AG08395 (cell line): ENCODE measurements at places on chromosomes 4 and X.

- no peak for DNase-seq
Observed at GRCh38 chr4:189440716-189441115, 500.0 kb upstream of the FRG1 start.

DNA sequence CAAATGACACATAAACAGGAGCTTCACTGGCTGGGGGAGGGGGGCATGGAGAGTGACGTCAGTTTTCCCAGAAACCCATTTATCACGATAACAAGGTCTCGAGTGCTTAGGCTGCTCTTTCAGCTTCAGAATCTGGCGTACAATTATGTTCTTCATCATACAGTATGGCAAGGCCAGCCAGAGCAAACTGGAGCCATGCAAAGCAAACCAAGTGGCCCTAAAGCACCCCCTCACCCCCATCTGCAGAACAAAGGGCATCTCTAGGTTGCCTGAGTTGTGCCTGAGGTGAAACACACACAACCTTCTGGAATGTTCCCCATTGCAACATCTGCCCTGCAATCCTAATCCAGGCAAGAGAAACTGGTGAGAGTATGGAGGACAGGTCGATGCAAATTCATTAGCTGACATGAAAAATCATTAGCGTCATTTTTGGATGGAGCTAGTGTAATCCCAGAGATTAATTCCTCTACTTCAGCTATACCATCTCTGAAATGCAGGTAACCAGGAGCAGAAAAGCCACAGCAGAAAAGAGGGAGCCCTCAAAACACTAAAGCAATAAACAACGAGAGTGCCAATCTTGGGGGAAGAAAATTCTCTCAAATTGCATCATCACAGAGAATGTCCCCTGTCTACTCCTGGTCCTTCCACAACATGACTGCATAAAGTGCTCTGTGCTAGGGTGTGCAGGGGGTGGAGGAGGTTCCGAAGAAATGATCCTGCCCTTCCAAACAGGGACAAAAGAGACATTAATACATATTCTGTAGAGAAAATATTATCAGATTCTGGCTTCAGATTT is 1.8 kb downstream of the SEPTIN6 start:
- no peak for DNase-seq

DNA sequence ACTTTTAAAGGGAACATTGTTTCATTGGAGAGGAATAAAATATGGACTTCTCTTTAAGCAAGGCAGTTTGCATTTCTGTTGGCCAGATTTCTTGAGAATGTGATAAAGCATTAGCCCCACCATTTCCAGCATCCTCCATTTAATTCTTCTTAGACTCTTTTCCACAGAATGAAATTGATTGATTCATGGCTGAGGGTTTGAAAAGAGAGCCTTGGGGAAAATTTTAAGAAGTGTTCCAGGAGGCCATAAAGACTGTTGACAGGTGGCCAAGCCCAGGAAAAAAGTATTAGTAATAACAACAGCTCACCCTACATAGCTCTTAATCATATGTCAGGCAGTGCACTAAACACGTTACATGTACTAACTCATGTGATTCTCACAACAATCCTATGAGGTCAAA is 53.4 kb downstream of the SHROOM3 start:
- no peak for DNase-seq

- no peak for DNase-seq
Observed at GRCh38 chr4:157895205-157895604, 277.6 kb downstream of the GASK1B start.

GRCh38 chrX:127726227-127726626 is 326.0 kb downstream of the ACTRT1 start:
- DNase-seq: no peak

DNA sequence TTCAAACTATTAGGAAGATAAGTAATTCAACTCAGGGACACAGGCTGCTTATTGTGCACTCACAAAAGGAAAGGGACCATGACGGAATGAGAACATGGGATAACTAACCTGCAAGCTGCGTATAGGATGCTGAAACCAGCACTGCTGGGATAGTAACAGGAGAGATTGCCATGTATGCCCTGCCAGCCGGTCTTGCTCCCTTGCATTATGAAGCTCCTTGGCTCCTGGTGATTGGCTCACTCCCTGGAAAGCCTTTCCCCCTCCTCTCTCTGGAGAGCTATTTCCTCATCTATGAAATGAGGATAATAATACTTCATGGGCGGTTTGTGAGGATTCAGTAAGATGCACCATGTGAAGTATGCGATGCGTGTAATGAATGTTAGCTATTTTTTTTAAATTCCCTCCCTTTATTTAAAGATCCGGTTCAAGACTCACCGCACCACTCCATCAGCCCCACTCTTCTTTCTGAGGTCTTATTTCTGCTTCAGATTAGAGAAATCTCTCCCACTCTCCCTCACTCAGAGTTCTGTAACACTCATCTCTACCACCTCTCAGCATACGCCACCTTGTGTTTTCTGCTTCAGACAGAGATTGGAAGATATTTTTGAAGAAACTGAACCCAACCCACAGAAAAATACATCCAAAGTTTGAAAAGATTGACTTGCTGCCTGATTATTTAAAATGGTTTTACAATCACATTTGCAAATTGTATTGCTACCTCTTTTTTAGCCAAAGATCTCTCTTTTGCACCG is 18.4 kb downstream of the MSMO1 start:
- no peak for DNase-seq

DNA sequence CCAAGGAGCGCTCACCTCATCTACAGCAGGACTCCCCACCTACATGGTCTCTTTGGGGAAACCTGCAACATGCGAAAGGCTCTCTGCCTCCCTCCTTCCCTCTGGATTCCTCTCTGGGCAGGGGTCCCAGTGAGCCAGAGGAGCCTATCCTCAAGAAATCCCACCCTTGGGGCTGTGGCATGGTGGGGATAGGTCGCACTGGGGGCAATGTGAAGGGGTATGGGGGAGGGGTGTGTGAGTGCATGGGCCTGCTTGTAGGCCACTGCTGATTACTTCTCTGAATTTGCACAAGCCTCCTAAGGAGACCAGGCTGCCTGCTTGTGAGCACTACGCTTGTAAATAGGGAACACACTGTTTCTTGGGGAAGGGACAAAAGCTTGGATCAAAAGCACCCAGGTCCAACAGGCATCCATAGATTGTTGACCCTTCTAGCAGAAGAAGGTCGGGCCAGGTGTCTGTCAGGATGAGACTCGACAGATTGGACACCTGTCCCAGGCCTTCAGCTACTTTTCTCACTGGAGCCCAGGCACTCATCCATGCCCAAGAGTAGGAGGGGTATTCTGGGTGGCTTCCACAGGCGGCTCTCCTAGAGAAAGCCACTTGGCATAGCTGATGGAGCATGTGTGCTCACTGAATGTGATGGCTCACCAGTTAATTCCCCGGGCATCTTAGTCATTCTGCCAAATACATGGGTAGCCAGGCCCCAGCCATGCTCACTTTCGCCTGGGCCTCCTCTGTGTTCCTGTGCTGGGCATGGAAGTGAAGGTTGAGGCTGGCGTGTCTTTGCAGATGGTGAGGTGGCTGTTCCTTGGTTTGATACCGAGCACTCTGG is 75.0 kb downstream of the NBDY start:
- DNase-seq: no peak

GRCh38 chr4:151882072-151882803 is 121.4 kb upstream of the GATB start:
- no peak for DNase-seq

DNA sequence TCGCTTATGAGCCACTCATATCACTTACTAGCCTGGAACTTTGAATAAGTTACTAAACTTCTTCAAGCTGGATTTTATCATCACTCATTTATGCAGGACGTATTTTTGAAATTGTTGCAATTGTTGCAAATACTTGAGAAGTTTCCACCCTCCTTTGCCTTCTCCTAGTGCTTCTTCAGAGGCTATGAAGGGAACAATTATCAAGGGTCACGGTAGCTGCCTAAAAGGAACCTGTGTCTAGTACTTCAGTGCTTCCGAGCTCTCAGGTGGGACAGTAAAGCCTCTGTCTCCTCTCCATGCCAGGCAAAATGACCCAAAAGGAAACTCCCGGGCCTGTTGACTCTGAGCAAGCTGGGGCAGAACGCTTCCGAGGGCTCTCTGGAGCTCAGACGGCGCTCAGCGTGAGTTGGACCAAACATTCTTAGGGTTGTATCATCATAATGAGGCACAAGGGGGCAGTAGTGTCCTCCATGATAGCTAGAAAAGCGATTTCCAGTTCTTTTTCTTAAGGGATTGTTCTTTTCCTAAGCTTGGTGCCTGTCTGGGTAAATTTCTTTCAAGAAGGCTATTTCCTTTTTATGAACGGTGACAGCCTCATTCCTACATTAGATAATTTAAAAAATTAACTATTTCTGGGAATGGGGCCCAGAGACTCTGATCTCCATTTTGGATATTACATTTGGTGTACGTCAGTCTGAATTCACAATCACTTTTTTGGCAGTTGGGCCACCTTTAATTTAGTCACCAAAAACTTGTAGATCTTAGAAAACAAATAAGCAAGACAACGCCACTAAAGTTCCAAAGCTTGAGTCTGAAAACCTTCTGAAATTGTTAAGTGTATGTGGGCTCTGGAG is 73.1 kb downstream of the PACRGL start:
- DNase-seq: peak; percentile 67

DNA sequence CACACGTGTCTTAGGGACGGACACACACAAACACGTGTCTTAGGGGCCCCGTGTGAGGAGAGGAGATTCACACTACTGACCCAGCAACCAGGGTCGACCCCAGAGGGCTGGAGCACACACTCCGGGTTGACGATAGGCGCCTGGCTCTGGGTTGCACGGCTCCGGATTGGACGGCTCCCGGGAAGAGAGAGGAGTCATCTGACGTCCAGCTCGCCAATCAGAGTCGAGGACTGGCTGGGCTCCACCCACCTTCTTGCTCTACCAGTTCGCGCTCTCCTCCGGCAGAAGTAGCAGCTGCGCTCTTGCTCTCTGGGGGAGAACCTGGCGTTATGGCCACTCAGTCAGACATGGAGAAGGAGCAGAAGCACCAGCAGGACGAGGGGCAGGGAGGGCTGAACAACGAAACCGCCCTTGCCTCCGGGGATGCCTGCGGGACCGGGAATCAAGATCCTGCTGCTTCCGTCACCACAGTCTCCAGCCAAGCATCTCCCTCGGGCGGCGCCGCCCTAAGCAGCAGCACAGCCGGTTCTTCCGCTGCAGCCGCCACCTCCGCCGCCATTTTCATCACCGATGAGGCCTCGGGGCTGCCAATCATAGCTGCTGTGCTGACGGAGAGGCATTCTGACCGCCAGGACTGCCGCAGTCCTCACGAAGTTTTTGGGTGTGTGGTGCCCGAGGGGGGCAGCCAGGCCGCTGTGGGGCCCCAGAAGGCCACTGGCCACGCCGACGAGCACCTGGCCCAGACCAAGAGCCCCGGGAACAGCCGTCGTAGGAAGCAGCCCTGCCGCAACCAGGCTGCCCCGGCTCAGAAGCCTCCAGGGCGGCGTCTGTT is 74.3 kb downstream of the NUDT10 start:
- no peak for DNase-seq

GRCh38 chr4:59869559-59869958 is 1330.6 kb upstream of the ADGRL3 start:
- DNase-seq: no peak

GRCh38 chr4:100062921-100063320 is 112.8 kb upstream of the H2AZ1 start:
- no peak for DNase-seq

DNA sequence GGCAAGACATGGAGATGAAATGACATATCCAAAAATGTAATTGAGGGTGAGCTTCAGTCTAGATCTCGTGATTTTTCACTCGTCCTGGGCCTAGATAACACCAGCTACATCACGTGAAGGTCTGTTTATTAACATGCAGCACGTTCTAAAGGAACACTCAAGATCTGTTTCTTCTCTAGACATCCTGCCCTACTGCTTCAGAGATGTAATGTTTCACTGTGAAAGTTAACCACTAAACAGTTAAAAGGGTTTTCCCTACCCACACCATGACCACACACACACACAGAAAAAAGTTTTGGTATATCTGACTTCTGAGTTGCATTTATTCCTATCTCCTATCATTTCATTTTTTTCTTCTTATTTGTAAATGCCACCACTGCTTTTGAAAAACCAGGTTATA is 52.3 kb upstream of the SMIM31 start:
- no peak for DNase-seq

DNA sequence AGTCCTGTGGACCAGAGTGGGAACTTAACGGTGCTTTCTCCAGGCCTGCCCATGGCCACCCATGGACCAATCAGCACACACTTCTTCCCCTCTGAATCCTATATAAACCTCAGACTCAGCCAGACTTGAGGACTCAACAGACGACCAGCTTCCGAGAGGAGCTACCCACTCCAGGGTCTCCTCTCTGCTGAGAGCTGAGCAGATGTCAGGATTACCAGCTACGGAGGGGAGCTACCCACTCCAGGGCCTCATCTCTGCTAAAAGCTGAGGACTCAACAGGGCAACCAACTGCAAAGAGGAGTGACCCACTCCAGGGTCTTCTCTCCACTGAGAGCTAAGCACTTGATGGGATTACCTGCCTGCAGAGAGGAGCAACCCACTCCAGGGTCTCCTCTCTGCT is 80.0 kb upstream of the DDX60 start:
- no peak for DNase-seq

GRCh38 chrX:154602226-154602625 is 16.9 kb downstream of the CTAG1B start:
- no peak for DNase-seq

- no peak for DNase-seq
Observed at GRCh38 chrX:15744181-15744867, 6.3 kb downstream of the CA5B start.

- DNase-seq: no peak
Observed at GRCh38 chr4:25406081-25406692, 29.1 kb downstream of the ANAPC4 start.

GRCh38 chr4:108473163-108473720 is 147.1 kb upstream of the RPL34 start:
- DNase-seq: no peak

DNA sequence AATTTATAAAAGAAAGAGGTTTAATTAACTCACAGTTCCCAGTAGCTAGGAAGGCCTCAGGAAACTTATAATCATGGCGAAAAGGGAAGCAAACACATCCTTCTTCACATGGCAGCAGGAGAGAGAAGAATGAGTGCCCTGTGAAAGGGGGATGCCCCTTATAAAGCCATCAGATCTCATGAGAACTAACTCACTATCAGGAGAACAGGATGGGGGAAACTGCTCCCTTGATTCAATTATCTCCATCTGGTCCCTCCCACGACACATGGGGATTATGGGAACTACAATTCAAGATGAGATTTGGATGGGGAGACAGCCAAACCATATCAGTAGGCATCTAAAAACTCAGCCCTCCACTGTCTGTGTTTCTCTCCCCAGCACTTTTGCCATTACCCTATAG is 22.4 kb downstream of the ANK2 start:
- DNase-seq: no peak

DNA sequence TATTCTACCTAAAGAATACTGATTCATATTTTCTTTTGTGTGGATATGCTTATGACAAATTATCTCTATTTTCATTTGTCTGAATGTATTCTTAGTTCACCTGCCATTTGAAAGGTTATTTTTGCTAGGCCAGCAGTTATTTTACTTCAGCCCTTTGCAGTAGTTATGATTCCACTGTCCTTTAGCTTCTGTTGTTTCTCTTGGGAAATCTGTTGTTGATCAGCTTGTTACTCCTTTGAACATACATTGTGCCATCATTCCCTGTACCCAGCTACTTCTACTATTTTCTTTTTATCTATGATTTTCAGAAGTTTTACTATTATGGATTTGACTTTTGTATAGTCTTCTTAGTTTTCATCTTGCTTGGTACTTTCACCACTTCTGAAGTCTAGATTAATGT is 37.2 kb downstream of the RBM46 start:
- DNase-seq: no peak
